PC-3 (cell line): ENCODE measurements at places on chromosomes 1 and 21. TPM values are rescaled to one million over a fixed set of nuclear protein-coding genes. Genes with fewer than 3 reads are reported as not detected.
A peak's percentile ranks its signal among the peaks of the same experiment; 100 is the strongest.

GRCh38 chr1:9687874-9688582, 36.5 kb downstream of the PIK3CD start:
- peak; percentile 32 for DNase-seq

GRCh38 chr1:57093122-57093521, 127.3 kb upstream of the C8B start:
- no peak for DNase-seq

GRCh38 chr1:167244244-167244643, 23.6 kb downstream of the POU2F1 start:
- DNase-seq = no peak

- DNase-seq = no peak
Observed at GRCh38 chr1:233446935-233447334, 119.4 kb downstream of the MAP3K21 start.

DNA sequence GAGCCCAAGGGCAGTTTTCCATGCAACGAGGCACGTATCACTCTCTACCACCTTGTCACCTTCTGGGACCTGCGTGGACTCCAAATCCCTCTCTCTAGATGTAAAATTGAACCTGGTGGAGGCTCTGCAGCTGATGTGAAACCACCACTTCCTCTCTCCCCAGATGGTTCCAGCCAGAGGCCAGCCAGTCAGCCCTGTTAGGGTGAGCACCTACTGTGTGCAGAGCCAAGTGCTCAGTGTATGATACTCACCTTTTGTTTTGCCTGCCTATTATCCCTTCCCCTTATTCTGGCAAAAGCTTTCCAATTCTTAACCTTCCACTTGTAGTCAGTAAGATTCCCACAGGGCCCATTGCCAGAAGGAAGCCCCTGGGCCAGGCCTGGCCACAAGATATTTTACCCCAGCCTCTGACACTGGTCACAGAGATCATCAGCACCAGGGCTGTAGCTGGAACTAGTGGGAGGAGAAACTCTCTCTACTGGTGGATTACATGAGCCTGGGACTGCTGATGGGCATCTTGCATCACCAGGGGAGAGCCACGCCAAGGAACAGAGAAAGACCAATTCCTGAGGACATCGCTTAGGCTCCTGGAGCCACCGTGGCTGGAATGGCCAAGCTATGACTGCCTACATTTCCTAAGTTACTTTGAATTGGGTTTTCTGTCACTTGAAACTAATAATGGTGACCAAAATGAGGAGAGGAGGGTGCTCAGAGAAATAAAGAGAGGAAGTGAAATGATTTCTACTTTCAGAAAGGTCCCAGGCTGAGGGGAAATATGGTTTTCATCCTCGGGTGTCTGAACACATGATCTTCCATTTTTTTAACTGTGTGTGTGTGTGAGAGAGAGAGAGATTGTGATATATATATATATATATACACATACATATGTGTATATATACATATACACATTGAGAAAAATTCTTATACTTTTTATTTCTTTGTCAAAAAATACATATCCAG, 26.6 kb upstream of the RD3 start:
- no peak for DNase-seq

DNA sequence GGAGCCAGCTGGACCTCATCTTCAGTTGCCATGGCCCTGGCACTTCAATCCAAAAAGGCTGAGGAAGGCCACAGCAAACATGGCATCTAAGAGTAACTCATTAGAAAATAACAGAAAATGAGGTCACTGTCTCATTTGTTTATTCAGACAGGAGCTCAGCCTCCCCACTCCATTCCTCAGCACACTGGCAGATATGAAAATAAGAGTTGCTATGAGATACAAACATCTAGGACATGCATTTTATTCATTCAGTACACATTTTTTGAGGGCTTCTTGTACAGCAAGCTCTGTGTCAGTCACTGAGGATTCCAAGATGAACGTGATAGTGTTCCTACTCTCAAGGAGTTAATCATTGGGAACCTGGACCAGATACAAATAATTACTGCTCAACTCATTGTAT, 32.7 kb upstream of the TMEM125 start:
- DNase-seq = no peak

GRCh38 chr1:157115851-157116736, 16.5 kb upstream of the ETV3L start:
- no peak for DNase-seq

DNA sequence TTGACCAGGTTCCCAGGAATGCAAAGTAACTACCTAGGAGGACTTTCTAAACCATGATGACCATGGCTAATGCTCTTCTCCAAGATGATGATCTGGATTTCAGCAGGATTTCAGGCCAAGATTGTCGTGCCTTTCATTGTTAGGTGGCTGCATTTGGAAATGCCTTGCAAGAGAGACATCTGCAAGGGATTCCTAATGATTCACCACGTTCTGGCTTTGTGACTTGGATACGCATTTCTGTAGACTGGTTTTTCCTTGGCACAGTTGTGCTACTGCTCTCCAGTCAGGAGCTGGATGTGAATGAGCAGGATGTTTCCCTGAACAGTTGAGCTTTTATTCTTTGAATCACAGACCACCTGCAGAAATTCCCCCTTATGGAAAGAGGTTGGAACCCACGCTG, 212.4 kb downstream of the BACH1 start:
- DNase-seq = no peak

Gene CASQ1
- 0.12 TPM in 1 of 2 replicates, not detected in the other for total RNA-seq

DNA sequence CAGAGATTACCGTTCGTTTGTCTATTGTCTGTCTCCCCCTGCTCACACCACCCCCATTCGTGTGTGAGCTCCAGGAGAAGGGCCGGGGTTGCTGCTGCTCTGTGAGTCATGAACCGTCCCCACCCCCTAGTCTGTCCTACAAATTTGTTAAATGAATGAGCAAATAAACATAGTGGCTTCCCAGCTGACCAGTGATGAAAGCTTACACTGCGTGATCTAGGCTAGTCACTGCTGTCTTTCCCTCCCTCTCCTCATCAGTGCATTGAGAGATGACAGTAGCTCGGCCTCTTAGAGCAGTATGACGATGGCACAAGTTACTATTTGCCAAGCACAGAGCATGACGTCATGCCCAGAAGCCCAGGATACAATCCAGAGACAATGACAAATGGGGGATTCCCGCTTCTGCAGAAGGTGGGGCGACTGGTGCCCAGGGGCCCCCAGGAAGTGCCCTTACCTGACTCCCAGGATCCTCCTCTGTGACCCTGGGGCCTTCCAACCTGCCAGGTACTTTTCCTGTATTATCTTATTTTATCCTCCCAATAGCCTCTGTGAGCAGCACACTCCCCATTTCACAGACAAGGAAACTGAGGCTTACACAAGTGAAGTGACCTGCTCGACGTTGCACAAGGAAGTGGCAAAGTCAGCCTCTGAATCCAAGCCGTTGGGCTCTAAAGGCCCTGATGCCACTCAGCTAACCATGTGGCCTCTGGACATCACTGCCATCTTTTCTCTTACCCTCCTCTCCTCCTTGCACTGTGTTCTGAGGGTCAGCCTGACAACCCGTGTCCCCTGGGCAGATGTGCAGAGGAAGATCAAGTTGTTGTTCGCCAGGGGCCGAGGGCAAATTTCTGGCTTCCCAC, 8.6 kb upstream of the EPHA2 start:
- peak; percentile 94 for DNase-seq

DNA sequence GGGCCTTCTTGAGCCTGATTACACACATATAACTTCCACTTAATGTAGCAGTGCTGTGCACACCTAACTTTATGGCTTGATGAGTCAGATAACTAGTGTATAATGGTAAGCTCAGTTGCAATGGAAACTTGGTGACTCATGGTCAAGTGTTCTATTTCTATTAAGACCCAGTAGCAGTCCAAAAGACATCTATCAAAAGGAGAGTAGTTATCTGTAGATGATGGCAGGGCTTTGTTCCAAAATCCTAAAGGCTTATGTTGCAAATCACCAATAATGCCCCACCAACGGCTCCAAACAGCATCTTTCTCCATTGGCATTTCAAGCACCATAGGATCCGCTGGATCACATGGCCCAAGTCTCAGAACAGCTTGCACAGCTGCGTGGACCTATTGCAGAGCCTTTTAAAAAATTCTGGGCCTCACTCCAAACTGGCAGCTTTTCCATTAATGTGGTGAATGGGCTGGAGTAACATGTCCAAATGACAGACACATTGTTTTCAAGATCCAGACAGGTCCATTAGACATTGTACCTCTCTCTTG, 566.8 kb upstream of the USP24 start:
- DNase-seq = peak; percentile 93

GRCh38 chr1:242083742-242084141, 84.8 kb upstream of the MAP1LC3C start:
- DNase-seq = no peak

DNA sequence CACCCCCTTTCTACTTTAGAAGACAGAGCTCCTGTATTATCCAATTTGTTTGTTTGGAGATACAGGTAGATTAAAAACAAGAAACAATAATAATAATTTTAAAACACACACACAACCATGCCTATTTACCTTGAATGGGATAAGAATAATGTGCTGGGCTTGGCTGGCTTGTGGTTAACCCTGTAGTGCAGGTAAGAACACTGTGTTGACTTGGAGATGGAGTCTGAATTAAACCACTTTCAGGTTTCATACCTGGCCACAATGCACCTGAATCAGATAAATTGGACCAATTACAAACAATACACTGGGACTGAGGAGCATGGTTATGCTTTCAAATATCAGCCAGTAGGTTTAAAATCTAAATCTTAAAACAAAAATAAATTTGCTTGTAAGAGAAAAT, 60.8 kb downstream of the EYA3 start:
- no peak for DNase-seq

GRCh38 chr1:54967372-54967771, 13.1 kb upstream of the TMEM61 start:
- DNase-seq = peak; percentile 38

Gene SFPQ
- total RNA-seq = 249 and 322 TPM in 2 replicates

Gene NPHS2
- total RNA-seq = not detected in 2 replicates

Gene CNTN2
- 0.07 and 0.12 TPM in 2 replicates for total RNA-seq

Gene SRSF4
- 62.0 and 78.2 TPM in 2 replicates for total RNA-seq

GRCh38 chr1:180627411-180627810, 4.4 kb upstream of the XPR1 start:
- no peak for DNase-seq

Gene GPR52
- total RNA-seq = 0.44 and 3.6 TPM in 2 replicates

GRCh38 chr1:160777486-160778089, 18.4 kb upstream of the LY9 start:
- DNase-seq = peak; percentile 70

- no peak for DNase-seq
Observed at GRCh38 chr1:193456811-193457280, 270.4 kb upstream of the B3GALT2 start.

DNA sequence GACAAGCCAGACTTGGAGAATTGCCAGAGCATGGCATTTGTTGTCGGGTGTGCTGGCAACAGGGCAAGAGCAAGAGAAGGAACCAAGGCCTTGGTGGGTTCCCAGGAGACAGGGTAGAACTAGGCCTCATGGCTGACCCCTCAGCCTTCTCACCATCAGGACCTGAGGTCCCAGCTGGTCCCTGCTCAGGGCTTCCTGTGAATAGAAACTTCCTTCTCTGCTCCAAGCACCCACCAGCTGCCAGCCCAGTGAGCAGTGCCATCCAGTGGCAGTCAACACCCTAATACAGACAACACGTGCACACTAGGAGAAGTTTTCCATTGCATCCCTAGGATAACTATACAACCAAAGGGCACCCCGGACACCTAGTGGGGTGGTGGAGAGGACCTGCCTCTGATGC, 22.8 kb downstream of the S100A6 start:
- DNase-seq = no peak

DNA sequence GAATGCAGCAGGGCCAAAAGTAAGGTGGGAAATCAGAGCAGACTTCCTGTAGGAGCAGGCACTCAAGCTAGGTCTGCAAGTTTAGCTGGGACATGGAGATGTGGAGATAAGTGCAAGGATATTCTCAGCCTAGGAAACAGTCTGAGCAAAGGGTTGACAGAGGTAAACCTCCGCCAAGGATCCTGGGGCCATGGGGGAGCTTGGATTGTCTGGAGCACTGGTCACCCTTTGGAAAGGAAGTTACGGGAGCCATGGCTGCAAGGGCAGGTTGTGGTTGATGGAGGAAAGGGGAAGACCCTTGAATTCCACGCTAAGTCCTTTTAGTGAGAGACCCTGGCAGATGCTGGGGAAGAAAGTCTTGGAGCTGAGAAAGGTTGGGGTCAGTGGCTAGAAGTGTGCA, 150.9 kb downstream of the PTPRU start:
- no peak for DNase-seq

Gene ESPN
- 11.1 and 14.1 TPM in 2 replicates for total RNA-seq

DNA sequence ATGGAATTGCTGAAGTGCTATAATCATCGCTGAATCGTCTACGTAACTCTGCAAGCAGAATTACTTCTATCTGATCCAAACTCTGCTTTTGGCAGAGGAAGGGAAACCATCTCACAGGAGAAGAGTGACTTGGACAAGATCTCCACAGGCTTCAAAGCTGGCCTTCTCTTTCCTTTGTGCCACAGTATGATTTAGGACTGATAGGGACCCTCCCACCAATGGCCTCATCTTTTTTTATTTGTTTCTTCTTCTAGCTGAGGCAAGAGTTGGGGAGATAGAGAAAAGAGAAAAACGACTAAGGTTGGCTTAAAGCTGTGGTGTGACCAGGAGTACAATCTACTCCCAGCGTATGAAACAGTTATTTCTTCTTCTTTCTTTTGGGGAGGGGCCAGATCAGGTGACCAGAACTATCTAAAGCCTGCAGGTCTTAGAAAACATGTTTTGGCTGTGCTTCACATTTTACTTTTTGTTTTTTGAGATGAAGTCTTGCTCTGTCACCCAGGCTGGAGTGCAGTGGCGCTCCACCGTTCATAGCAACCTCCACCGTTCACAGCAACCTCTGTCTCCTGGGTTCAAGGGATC, 35.0 kb downstream of the ZNF496 start:
- no peak for DNase-seq
